ENCODE measurements at places on chromosomes 5 and 9. TPM values are rescaled to one million over a fixed set of nuclear protein-coding genes. Genes with fewer than 3 reads are reported as not detected.
A peak's percentile ranks its signal among the peaks of the same experiment; 100 is the strongest.

Gene F2RL1
- total RNA-seq = 6.8 TPM

Gene NSG2
- not detected for total RNA-seq

- DNase-seq = no peak
Measured at GRCh38 chr5:88845081-88845697, 37.8 kb downstream of the MEF2C start.

DNA sequence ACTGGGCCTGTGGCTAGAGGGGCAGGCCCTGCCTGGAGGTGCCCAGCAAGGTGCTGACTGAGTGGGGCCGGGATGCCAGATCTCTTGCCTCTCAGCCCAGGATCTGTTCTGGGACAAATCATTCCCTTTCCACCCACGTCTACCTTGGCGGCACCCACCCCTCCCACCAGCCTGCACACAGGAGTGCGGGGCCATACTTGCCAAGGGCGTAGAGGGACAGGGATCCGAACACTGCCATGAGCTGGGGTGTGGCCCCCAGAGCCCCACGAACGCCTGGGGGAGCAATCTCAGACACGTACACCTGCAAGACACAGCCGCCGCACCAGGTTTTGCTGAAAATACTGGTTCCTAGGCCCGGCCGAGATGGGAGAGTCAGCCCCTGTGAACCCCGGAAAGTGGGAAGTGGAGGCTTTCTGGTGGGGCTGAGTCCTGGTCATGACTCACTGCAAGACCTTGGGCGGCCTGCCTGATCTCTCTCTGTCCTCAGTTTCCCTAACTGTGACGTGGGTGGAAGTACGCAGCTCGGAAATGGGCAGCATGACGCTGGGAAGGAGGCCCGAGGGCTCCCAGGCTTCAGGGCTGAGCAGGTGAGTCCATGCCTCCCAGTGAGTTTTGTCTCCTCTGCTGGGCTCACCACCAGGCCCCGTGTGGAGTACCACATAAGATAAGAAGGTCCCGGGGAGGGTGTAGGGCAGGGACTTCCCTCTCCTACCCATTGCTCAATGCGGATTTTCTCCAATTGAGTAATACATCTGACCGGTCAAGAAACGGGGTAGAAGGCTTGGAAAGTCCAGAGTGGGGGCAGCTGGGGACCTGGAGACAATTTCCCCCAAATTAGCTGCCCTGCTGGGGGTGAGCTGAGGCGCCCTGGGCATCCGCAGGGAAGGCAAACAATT, 2.6 kb downstream of the SLC2A6 start:
- no peak for DNase-seq

DNA sequence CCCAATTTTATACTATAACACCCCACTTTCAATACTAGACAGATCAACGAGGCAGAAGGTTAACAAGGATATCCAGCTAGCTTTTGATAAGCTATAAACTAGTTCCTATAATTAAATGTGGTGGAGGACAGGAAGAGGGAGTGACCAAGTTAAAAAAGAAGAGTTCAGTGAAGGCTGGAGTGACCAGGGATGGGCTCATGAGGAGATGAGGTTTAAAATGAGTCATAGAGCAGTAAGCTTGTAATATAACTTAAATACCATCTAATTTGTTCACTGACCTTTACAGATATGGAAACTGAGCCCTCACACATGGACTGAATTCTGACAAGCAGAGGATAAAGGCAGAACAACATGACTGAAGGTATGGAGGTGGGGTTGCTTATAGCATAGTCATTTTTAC, 284.5 kb downstream of the SPATA31D1 start:
- no peak for DNase-seq

GRCh38 chr5:132788508-132788907, 11.5 kb upstream of the SEPTIN8 start:
- DNase-seq = no peak

GRCh38 chr5:373710-374602, 52.4 kb downstream of the AHRR start:
- DNase-seq = peak; percentile 40

DNA sequence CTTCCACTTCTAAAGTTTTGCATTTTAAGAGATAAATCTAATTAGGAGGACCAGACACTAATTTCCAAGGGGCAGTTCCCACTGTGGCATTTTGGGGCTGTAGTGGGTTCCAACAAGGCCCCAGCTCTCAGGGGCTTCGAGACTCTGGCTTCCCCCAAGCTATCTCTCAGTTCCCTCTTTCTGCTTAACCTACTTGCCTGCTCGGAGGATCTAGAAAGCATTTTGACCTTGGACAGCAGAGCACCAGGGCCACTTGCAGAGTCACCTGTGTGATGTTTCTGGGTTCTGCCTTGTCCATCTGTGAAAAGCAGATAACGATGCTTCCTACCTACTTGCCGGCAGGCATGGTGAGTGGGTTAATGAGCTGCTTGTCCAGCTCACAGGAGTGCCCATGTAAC, 175.4 kb downstream of the MED10 start:
- no peak for DNase-seq

DNA sequence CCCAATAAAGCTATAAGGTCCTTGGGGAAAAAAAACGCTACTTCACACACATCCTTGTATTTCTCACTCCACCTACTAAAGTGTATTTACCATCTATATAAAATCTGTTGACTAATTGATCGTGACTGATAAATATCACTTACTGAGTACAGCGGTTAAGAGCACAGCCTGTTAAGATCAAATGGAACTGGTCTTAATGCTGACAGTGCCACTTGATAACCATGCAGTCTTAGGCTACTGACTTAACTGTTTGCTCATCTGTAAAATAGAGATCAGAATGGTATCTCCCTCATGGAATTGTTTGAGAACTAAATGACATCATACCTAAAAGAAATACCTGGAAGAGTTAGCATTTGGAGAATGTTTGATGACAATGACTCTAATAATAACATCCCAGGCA, 67.5 kb downstream of the ZFAND5 start:
- no peak for DNase-seq

DNA sequence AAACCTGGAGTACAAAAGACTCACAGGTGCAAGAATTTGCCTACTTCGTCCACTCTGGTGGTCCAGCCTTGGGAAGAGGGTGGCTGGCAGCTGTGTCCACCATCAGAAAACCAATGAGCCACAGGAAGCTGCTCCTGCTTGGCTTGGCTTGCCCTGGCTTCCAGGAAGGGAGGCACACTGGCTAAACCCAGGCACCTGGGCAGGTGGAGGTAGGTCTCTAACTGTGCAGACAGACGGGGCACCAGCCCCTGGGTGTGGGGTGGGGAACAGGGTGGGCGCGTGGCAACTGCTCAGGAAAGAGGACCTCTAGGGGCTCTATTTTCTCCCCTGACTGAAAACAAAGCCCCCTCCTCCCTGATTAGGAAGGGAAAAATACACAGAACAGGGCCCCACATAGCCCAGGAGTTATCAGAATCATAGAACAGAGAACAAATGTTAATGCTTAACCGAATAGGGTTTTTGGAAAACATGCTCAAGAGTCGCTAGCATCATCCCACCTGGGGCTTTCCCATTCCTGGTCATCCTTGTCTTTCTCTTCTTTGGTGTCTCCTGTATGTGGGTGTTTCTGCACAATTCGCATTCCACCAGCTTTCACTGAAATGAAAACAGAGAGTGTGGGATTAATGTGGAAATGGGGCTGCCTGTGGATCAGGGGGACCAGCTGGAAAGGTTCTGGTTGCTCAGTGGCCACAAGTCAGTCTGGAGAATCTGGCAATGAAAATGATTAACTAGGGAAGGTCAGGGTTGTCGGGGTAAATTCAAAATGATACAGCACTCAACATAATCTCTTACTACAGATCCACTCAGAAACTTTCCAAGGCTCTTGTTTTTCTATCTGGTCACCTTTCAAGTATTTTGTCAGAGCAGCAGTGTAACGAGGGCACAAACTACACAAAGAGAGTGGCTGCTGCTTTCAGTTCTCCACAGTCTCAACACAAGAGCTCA, 13.1 kb downstream of the DAP start:
- no peak for DNase-seq

Measured in right lobe of liver (tissue), 6 donors.